ENCODE measurements at places on chromosomes 4 and X.

GRCh38 chr4:48205107-48205506 lies 64.5 kb downstream of the TEC start:
- DNase-seq: no peak

GRCh38 chrX:150933945-150934350 lies 35.5 kb upstream of the CD99L2 start:
- DNase-seq: no peak

- peak; percentile 86 for DNase-seq
These were observed 1.7 kb downstream of the PRAF2 start for GRCh38 chrX:49071877-49072711.

DNA sequence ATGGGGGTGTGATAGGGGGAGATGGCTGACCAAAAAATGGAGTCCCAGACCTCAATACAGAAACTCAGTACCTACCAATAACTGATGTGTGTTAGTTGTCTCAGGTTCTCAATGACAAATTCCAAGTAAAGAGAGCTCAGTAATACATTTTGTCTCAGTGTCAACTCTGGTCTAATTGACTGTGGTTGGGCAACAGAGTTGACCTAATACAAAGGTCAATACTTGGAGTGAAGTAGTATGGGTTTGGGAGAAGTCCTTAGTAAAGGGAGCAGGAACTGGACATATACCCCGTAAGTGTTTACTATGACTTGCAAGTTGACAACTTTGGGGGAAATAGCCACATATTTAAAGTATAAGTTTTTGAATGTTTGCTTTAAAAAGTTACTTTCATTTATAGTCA lies 20.5 kb upstream of the LCORL start:
- DNase-seq: no peak

DNA sequence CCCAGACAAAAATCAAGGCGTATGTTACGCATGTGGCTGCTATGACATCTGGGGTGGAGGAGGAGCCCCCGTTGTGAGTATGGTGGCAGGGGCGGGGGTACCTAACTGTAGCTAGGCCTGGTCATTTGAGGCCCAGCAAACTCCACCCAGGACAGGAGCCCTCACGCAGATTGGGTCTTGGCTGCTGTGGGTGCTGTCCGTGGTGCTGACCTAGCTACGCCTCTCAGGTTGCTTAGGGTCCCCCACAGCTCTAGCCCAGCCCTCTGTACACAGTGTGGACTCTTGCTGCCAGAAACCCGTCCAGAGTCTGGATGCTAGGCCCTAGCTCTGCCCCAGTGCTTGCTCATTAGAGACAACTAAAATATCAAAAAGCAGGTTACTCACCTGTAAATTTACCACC lies 146.7 kb upstream of the PSAPL1 start:
- peak; percentile 44 for DNase-seq

DNA sequence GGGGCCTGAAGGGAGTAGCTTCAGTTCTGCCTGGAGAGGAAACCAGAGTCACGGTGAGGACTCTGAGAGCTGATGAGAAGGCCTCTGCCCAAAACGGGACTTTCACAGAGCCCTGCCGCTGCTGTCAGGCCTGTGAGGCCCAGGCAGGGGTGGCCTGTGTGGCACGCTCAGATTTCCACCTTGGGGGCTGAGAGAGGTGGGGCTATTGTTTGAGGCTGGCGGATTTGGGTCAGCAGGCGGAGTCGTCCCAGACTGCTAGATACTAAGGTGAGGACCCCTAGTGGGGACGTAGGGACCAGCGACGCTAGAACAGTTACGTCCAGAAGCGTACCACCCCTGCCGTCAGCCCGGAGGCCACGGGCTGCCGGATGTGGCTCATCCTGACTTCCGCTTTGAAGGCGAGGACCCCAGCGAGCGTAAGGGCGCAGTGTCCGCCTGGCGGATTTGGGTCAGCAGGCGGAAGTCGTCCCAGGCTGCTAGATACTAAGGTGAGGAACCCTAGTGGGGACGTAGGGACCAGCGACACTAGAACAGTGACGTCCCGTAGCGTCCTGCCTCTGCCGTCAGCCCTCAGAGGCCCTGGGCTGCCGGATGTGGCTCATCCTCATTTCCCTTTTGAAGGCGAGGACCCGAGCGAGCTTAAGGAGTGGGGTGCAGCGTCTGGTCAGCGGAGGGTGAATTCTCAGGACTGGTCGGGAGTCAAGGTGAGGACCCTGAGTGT lies at the start of gene MAGEB1:
Gene MAGEB1 (plus strand): TSS at position 378 of the 721 bp plus-strand sequence. CDS start 3,348 bp downstream, outside the sequence.
- no peak for DNase-seq

- DNase-seq: peak; percentile 48
These were observed 138.9 kb upstream of the SMIM31 start for GRCh38 chr4:164614999-164615398.

- DNase-seq: no peak
These were observed 4.2 kb upstream of the SLBP start for GRCh38 chr4:1716065-1716945.

DNA sequence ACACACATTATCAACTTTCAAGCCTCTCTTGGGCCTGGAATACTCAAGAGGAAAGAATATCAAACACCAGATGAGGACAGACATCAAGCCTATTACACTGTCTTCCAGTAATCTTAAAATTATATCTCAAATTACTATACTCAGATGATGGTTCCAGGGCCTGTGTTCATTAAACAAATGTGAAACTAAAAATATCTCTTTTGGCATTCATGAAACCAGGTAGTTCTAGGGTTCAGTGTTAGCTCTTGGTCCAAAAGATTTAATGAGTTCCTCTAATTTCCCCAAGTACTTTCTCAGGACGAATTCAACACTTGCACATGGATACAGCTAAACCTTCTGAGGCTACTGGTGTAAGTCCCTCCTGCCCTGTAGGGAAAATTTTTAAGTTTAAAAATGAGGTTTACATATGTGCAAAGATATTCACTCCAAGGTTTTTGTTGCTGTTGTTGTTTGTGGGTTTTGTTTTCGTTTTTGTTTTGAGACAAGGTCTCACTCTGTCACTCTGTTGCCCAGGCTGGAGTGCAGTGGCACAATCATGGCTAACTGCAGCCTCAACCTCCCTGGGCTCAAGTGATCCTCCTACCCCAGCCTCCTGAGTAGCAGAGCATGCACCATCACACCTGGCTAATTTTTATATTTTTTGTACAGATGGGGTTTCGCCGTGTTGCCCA lies 79.4 kb downstream of the USP46 start:
- DNase-seq: no peak

- no peak for DNase-seq
These were observed 99.6 kb downstream of the FAM53A start for GRCh38 chr4:1584498-1584897.

DNA sequence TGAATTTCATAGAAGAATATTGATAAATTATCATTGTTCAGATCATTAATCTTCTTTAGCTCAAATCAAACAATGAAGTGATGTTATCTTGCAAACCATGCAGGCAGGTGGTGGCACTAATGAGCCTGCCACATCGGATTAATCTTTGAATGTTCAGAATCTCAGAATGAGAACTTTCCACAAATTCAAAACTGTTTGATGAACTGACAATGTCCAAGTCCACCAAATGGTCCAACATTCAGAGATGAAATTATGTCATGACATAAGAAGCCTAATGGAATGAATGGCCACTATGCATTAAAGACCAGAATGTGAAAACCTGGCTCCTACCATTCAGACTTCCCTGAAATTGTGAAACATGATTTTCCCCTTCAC lies 67.5 kb downstream of the SORBS2 start:
- no peak for DNase-seq

DNA sequence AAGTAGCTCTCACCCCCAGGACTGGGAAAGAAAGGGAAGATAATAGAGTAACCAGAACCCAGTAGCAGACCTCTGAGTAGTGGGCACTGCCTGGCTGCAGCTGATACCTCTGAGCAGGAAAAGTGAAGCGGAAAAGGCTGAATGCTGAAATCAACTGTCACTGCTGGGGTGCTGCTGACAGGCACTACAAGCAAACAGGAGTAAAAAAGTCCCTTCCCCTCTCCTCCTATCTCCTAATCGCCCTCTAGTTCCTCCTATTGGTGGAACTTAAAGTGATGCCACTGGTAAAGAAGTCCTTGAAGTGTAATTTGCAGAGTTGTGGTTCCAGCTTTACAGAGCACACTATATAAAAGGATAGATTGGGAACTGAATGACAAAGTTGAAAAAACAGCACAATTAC lies 32.8 kb upstream of the GLRB start:
- peak; percentile 48 for DNase-seq

- no peak for DNase-seq
These were observed 150.6 kb downstream of the PRDM5 start for GRCh38 chr4:120771907-120772306.

DNA sequence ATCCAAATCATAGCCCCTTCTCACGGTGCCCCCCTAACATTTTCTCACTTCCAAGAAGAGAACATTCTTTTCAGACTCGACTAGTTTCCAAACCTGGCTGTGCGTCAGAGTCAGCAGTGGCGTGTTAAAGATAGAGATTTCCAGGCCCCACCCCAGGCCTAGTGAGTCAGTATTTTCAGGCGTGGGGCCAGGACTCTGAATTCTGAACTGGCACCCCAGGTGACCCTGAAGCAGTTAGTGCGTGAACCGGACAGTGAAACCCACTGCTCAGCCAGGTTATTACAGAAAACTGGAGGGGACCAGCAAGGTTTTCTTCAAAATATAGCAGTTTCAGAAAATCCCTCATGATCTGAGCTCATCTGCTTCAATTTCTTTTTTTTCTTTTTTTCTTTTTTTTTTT lies 35.0 kb upstream of the BCOR start:
- DNase-seq: peak; percentile 87

DNA sequence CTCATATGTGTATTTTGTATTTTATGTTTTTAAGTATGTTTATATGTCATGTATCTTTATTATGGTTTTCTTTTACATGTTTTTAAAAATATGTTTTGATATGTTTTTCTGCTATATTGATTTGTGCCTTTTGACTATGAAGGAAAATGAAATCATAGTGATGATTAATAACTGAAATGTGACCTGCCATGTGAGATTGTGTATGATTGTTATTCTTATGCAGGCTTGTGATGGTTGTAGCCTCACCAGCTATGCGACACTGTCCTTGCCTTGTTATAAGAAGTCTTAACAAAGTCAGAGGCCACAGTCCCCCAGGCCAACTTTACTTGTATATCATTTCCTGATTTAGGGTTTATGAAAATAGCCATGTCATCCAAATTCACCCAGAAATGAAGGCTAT lies 83.2 kb downstream of the TMEM131L start:
- no peak for DNase-seq

DNA sequence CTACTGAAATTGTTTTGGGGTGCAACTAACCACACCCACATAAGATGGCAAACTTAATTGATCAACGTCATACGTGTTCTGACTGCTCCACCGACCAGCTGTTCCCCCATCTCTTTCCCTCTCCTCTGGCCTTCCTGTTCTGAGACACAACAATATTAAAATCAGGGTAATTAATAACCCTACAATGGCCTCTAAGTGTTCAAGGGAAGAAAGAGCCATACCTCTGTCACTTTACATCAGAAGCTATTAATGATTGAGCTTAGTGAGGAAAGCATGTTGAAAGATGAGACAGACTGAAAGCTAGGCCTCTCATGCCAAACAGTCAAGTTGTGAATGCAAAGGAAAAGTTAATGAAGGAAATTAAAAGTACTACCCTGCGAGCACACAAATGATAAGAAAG lies 173.9 kb upstream of the FTHL17 start:
- DNase-seq: no peak

- no peak for DNase-seq
These were observed 608.7 kb downstream of the TLL1 start for GRCh38 chr4:166481739-166482138.

DNA sequence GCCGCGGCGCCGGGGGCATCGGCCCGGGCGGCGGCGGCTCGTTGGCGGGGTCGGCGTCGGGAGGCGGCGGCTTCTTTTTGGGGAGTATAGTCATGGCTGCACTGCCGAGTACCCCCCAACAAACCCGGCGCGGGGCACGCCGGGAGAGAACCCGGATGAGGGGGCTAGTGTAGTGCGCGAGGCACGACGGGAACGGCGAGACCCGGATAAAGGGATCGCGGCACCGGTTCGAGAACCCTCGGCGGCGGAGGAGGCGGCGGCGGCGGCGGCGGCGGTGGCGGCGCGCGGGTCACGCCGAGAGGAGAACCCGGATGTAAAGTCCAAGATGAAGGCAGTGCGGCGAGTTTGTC lies at the start of gene OTUD5:
Gene OTUD5 (minus strand): TSS at position 131 of the 350 bp plus-strand sequence. CDS start 37 bp downstream, at position 94.
- no peak for DNase-seq

DNA sequence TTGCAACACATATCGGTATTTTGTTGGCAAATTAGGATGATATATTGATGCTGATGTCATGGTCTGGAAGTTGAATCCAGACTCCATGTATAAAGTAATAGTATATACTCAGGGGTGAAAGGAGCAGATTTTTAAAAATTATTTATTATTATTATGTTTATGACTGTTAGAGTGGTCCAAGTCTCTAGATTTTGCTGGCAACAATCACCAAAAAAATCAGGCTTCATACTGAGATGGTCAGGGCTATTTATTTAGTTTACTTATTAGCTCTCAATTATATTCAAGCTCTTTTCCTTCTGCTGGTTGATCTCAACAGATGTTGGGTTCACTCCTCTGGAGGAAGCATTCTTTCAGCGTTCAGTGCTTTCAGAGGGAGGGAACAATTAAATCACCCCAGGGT lies 73.9 kb upstream of the VCX3B start:
- DNase-seq: no peak

DNA sequence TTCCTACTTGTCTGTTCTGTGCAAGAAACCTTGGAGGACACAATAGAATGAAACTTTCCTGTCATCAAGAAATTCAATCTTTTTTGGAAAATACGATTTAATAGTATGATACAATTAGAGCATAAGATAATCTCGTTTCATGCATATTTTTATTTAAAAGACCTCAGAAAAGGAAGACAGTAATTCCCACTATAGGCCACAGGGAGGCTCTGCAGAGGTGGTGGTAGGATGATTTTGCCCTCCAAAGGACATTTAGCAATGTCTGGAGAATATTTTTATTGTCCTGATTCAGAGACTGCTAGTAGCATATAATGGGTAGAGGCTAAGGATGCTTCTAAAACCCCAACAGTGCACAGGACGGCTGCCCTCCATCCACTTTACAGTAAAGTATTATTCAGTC lies 68.7 kb downstream of the PAK3 start:
- peak; percentile 8 for DNase-seq

GRCh38 chr4:8773124-8773931 lies 98.3 kb downstream of the HMX1 start:
- DNase-seq: no peak

DNA sequence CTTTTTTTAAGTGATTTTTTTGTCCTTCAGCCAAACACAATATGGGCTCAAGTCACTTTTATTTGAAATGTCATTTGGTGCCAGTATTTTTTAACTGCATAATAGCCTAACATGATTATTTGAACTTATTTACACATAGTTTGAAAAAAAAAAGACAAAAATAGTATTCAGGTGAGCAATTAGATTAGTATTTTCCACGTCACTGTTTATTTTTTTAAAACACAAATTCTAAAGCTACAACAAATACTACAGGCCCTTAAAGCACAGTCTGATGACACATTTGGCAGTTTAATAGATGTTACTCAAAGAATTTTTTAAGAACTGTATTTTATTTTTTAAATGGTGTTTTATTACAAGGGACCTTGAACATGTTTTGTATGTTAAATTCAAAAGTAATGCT lies 62.1 kb downstream of the EDNRA start:
- peak; percentile 33 for DNase-seq

GRCh38 chr4:100421361-100421978 lies 96.4 kb downstream of the EMCN start:
- peak; percentile 49 for DNase-seq
